Pulmonary artery endothelial cell (primary cell): ENCODE measurements at places on chromosomes 6 and 20.

- no peak for DNase-seq
Measured at GRCh38 chr6:149031201-149031858, 284.5 kb downstream of the UST start.

DNA sequence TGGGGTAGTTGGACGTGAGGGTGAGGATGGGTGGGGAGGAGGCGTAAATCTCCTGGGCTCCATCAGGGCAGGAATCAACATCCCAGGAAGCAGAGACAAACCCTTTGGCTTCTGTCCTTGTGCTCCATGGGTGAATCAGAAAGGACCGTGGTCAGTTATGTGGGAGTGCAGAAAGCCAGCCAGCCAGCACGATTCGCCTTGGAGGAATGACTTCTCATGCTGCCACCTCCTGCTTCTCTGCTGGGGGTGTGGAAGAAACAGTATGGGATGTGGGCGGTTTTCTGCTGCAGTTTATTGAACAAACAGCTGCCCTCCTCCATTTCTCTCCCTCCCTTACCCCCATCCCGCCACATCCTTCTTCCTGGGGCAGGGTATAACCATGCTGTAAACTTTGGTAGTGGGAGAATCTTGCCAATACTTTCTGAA is 214.5 kb downstream of the SOX4 start:
- DNase-seq: no peak

GRCh38 chr6:27297484-27297856 is 14.6 kb downstream of the POM121L2 start:
- DNase-seq: no peak

- no peak for DNase-seq
Measured at GRCh38 chr6:26250698-26251044, 114.3 kb upstream of the BTN3A2 start.

- DNase-seq: no peak
Measured at GRCh38 chr20:50810063-50810462, 15.2 kb downstream of the BCAS4 start.
